ENCODE measurements at places on chromosomes 13 and 19. TPM values are rescaled to one million over a fixed set of nuclear protein-coding genes. Genes with fewer than 3 reads are reported as not detected.

GPR12 gene
- total RNA-seq, result not detected

PGLYRP1 gene
- not detected for total RNA-seq

UPK1A gene
- 0.93 TPM for total RNA-seq

GRCh38 chr13:65929436-65929835 lies 1300.7 kb downstream of the PCDH9 start:
- DNase-seq, result no peak

DNA sequence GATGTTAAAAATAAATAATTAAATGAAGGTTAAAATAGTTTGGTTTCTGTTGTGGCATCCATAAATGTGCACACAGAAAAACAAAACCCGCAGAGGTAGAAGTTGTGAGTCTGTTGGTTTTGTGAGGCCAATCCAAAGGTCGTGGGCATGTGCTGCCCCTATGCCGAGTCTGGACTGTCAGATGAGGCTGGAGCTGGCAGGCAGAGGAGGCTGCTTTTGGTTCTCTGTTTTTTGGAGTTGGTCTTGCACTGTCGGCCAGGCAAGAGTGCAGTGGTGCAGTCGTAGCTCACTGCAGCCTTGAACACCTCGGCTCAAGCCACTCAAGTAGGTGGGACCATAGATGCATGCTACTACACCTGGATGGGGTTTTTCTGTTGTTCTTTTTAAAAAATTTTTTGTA lies 43.7 kb downstream of the TSSK6 start:
- no peak for DNase-seq

- DNase-seq, result no peak
These were observed 1.2 kb upstream of the CHMP2A start for GRCh38 chr19:58555920-58556621.
